ENCODE measurements at places on chromosomes 4 and X.

DNA sequence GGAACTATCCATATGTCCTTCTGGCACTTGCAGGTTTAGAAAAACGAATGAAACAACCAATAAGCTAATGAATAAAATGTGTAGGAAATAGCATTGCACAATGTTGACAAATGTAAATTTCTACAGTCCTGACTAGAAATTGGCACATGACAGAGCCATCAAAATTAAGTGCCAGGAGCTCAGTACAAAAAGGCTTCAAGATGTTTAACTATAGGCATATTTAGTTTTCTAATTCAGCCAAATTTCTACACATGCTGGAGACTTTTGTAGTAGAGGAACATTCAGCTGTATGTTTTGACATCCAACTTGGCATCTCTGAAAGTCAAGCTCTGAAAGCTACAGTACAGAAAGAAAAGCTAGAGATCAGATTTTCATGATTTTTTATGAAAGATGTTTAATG lies 1999.4 kb upstream of the AGA start:
- DNase-seq = no peak

DNA sequence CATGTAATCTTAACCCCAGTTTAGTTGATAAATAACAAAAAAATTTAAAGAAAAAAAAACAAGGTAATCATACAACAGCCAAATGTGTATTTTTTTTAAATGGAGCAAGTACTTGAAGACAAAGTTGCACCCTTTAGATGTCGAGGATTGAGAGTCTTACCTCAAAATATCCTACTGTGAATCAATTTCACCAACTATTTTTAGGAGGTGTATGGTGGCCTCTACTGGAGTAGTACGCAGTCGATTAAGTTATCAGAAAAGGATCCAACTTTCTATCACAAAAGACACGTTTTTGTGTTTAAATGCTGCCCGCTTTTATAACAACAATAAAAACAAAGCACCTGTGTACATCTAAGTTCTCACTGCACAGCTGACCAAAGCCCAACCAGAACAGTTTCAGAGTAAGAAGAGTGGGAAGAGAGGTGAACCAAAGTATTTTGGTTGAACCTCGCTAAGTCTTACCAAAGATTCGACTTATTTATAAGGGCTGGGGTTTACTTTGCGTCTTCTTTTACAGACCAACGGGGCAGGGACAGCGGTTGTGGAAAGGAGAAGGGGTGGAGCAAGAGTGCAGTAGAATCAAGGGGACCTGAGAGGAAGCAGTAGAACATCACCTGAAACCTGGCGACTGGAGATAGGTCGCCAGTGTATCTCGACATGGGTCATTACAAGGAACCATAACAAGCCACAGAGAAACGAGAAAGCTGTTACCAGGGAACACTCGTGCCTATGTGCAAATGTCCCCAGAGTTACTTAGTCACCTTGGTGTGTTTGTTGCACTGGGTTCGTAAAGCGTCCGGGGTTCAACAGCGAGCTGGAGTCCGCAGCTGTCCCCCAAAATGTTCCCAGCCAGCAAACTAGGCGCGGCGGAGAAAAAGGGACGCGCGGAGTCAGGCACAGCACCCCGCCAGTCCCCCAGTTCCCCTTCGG lies 1.1 kb downstream of the RPS6KA6 start:
- no peak for DNase-seq

DNA sequence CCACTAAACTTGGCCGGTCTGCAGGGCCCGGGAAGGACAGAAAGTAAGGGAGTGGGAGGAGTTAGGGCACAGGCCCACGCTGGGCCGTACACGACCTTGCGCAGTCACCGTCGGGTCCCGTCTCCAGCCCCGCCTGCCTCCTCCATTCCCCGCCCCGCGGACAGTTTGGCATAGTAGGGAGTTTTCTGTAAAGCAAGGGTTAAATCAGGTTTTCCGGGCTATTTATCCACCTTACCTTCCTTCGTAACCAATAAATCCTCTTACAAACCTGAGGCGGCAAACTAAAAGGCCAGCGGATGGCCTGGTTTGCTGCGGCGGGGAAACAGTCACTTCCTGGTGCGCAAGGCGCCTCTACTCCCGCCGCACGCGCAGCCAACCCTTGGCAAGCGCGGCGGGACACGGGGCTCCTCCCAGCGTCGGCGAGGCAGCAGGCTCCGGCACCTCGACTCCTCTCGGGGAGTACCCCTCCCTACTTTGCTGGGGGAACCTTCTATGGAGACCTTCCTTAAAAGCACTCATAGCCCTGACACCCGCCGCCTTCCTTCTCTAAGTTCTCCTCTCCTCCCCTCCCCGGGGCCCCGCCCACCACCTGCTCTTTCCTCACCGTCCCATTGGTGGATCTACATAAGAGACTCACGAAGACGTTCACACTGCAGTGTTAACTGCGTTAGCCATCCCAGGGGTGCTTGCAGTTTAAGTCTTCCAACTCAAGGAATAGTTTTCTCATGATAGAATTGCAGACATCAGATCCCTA lies at the start of gene TRMT2B:
TRMT2B (minus strand) TSS at position 563 of the 754 bp plus-strand sequence. CDS start 9,822 bp downstream, outside the sequence.
- DNase-seq = peak; percentile 42

GRCh38 chrX:117680286-117680685 lies 436.3 kb downstream of the KLHL13 start:
- no peak for DNase-seq

DNA sequence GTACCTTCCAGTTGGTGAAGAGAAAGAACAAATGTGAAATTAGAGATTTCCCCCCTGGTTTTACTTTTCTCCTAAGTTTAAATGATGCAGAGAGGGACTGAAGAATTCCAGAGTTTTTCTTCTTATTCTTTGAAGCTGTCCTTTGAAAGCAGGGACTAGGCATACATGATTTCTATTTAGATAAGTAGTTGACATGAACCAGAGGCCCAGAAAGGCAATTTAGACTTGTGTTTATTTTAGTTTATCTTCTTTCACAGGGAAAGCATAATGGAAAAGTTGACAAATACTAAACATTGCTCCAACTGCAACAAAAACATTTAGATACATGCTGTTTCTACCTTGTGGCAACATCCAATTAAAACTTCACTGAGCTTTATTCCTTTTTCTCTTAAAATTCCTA lies 32.0 kb downstream of the PTPN13 start:
- DNase-seq = no peak

GRCh38 chrX:22616867-22617266 lies 344.2 kb downstream of the CBLL2 start:
- no peak for DNase-seq

- no peak for DNase-seq
These were observed 38.3 kb upstream of the CBLL2 start for GRCh38 chrX:22234380-22234779.

DNA sequence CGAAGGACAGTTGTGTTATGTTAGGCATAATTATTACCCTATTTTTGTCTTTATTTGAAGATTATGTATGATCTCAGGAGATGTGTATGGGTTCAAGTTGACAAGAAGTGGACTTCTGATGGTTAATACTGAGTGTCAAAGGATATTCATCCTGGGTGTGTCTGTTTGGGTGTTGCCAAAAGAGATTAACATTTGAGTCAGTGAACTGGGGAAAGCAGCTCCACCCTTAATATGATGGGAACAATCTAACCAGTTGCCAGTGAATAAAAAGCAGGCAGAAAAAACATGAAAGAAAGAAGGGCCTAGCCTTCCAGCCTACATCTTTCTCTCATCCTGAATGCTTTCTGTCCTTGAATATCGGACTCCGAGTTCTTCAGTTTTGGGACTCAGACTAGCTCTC lies 332.6 kb downstream of the DTHD1 start:
- no peak for DNase-seq

- DNase-seq = no peak
These were observed 64.7 kb upstream of the GPR78 start for GRCh38 chr4:8515316-8516060.

DNA sequence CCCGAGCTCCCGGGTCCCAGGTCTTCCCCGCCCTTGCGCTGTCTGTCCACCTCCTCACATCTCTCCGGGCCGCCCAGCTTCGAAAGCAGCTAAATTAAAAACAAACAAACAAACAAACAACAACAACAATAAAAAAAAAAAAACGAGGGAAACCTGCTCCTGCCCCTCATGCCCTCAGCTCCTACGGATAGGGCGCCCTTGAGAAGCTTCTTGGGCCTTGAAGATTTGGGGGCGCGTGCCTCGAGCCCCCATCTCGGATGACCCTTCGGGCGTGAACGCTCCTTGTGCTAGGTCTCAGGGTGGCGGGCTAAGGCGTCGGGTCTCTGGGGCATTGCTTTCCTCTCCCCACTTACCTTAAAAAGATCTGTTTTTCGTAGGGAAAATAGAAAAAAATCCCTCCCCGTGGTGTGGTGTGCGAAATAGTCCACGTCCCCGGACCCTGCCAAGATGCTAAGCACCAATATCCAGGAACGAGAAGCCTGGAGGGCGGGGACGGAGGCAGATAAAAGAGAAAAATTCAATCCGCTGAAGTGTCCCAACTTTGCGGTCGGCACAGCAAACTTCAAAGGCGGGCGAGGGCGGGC lies 603 bp downstream of the NDNF start:
- DNase-seq = no peak

GRCh38 chr4:117770269-117771102 lies 263.8 kb upstream of the NDST3 start:
- no peak for DNase-seq

- DNase-seq = no peak
These were observed 3.9 kb upstream of the CDK16 start for GRCh38 chrX:47214435-47215077.

GRCh38 chr4:153062652-153063168 lies 126.6 kb downstream of the FHDC1 start:
- no peak for DNase-seq

DNA sequence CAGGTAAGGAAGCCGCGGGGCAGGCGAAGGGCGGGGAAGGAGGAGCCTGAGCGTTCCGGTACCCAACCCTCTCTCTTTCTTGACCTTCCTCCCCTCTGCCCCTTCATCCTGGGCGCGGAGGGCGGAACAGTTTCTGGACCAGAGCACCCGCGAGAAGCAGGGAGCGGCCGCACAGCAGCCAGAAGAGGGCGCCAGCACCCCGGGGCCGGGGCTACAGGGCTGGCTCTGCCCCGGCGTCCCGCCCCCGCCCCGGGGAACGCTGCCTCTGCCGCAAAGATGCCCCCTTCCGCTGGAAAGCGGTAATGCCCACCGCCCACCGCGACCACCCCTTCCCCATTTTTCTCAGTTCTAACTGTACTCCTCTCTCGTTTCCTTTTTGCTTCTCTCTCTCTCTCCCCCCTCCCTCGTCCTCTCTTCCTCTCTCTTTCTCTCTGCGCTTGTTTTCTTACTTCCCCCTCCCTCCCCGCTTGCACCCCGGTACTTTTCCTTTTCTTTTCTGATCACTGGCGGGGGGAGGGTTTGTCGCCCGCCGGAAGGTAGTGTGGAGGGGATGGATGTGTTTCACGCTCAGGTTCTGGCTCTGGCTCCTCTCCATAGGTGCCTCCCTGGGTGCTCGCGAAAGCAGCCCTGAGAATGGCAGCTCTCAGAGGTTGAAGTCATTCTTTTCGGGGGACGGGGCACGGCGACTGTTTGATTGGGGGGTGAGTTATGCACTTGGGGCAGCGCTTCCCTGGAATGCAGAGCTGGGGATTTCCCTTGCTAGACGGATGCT lies 13.1 kb upstream of the PRDM8 start:
- DNase-seq = peak; percentile 90

GRCh38 chrX:40513835-40514234 lies 66.9 kb upstream of the ATP6AP2 start:
- no peak for DNase-seq

- DNase-seq = no peak
These were observed 30.4 kb downstream of the ELF4 start for GRCh38 chrX:130079824-130080406.

GRCh38 chrX:147376601-147377422 lies 534.9 kb upstream of the FMR1 start:
- no peak for DNase-seq

DNA sequence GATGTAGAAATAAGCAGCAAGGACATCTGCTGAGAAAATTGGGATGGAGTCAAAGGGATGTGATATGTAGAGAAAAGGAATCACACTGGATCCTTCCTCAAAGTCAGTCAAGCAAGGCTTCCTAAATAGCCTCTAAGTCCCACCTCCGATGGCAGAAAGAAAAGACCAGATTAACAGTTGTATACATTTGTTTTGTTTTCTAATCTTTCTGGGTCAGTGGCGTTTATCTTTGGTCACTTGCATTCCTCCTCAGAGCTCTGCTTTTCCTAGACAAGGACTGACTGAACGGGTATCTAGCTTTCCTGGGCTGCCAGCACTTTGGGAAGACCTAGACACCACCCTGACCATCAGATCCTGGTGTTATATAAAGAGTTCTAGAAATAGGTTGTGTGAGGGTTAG lies 23.2 kb downstream of the PACRGL start:
- no peak for DNase-seq

DNA sequence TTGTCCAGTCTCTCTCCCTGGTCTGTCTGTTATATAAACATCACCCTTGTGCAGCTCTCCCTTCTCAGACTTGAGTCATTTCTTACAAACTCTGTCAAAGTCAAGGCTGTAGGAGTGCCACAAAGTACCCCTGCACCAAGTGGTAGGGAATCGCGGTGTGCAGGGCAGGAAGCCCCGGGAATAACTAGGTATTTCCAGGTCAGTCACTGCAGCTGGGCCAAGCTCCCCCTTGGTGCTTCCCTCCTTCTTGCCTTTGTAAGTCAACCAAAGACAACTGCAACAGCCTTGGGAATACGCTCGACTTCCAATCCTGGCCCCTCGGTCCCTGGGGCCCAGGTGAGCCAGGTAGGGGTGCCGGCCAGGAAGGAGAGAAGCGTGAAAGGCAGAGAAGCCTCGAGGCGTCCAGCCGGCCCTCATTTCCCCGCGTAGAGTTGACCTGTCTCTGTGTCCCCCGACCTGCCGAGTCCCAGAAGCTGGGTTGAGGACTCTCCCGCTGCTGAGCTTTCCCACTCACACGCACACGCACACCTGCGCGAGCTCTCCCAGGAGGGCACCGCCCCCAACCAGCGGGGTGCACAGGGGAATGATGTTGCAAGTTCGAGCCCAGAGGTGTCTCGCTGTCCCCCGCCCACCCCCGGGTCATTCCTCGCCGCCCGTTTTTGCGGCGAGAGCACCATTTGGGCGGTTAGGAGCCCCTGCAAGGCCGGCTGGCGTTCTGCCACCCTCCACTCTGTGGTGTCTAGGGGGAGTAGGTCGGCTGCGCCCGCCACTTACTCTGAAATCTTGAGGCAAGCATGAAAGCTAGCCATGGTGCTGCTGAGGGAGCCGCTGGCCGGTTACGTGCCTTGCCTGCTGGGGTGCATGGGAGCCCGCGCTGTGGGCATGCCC lies 22.8 kb upstream of the KIAA1210 start:
- no peak for DNase-seq

DNA sequence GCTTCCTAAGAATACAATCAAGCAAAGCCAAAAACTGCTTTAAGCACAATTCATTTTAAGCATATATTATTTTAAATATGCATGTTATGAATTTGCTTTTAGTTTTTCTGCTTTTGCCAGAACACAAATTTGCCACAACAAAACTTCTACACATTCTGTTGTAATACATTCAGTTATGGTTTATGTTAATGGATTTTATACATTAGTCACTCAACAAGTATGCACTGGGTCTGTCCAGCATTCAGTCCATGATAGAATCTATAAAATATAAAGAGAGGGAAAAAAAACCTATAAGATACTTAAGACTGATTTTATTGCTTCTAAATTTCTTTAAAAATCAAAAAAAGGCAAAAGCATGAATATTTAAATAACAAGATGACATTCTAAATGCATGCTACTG lies 22.2 kb downstream of the IQCM start:
- DNase-seq = no peak

All from stimulated activated CD8-positive, alpha-beta memory T cell treated with anti-CD3 and anti-CD28 coated beads, Interleukin-4, amount 100 ng/mL, for 1 hour (primary cell).